Effector memory CD8-positive, alpha-beta T cell (primary cell): ENCODE measurements at places on chromosomes 6 and 20.

DNA sequence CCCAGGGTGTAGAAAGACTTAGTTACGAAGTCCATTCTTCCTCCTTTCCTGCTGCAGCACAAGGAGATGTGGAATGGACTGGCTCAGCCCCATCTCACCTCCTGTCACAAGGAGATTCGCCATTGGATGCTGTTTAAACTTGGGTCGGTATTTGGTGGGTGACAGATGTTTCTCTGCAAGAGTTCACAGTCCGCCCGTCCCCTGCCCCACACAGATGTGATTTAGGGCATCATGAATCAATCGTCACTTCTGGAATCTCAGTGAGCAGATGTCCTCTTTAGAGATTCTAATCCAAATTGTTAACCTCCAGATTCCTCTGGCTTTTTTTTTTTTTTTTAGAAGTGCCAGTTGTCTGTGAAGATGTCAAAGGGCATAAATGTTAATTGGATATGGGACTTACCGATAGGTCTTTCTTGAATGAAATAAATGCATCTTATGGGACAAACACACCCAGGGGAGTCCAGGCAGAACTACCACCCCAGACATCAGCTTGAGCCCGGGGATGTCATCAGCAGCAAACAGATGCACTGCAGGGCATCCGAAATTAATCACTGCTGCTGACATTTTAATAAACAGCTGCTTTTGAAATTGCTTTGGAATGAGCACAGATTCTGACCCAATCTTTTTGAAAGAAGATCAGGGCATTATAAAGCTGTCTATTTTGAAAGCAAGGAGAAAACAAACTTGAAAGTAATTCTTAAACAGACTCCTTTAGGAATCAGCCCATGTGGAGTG lies 117.6 kb upstream of the CDH4 start:
- DNase-seq: no peak

GRCh38 chr6:44653761-44654218 lies 266.3 kb downstream of the CDC5L start:
- DNase-seq: no peak

DNA sequence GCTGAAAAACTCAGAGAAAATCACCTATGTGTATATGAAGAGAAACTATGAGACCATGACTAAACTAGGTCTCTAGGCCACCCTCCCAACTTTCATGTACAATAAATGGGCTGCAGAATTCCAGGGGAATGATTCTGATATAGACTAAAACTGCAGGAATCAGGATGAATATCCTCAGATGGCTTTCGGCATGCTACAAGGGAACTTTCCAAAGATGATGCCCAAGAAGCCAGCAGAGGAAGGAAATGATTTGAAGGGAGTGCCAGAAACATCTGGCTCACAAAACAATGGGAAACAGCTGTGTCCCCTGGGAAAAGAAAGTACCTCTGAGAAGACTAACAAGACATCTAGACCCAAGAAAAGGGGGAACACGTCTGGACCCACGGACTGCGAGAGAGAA lies 41.1 kb downstream of the PLN start:
- no peak for DNase-seq

DNA sequence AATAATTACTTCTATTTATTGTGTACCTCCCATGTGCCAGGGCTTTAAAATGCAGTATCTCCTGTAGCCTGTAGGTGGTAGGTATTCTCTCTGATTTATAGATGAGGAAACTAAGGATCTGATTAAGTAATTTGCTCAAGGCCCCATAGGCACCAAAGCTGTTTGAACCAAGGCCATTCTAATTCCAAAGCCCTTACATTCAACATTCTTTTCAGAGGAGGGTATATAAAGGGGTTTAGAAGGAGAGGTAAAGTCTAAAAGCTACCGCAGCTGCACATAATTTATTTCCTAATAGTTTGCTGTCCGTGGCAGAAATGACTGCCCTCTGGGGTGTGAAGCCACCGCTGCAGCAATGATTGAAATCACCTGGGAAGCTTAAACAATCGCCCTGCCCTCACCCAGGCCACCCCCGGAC lies 95.0 kb upstream of the FAM8A1 start:
- no peak for DNase-seq

GRCh38 chr6:149419696-149420404 lies 19.8 kb downstream of the SUMO4 start:
- no peak for DNase-seq

DNA sequence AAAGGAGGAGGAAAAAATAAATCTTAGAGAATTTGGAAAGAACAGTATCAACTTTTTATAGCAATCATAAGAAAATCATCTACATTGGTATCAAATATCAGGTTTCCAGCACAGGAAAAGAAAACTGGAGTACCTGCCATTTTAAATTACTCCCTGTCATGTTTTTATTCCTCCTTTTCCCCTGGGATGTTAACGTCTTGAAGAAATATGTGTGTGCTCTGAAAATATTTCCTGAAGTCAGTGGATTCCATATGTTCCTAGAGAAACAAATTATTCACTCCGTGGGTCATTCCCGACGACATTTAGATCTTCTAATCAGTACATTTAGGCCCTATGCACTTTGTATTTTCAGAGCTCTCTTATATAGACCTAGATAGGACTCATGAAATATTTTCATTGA lies 42.0 kb upstream of the RSPO3 start:
- no peak for DNase-seq

GRCh38 chr20:49786196-49786595 lies 26.4 kb upstream of the SLC9A8 start:
- DNase-seq: no peak

GRCh38 chr20:1800777-1801176 lies 94.4 kb upstream of the SIRPA start:
- no peak for DNase-seq

GRCh38 chr20:12053353-12053752 lies 135.7 kb downstream of the BTBD3 start:
- DNase-seq: no peak

- no peak for DNase-seq
Measured at GRCh38 chr6:81808851-81809570, 56.5 kb upstream of the TENT5A start.

DNA sequence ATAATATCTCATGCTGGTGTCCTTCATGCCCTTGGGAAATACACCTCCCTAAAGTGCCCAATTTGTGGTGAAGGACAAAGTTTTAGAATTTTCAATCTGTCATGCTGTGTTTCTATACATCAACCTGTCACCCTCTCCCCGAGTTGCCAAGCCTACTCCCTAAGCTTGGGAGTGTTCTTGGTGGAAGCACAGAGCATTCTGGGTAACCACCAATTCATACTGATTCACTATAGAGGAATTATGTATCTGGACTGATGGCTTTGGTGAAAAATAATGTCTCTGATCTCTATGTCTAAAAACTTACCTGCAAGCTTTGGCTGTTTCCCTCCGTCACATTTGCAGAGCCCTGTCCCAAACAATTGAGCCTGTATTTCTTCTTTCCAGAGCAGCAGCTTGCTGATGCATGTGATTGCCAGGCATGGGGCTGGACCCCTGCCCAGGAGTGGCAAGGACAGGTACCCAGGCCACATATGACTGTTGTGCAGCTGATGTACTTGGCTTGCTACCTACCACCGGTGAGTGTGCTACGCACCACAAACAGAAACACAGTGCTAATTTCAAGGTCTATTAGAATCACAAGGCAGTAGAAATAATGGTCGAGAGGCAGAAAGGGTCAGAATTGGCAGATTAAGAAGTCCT lies 202.8 kb upstream of the CITED2 start:
- DNase-seq: no peak

GRCh38 chr6:41704028-41704427 lies 31.4 kb downstream of the TFEB start:
- DNase-seq: no peak

DNA sequence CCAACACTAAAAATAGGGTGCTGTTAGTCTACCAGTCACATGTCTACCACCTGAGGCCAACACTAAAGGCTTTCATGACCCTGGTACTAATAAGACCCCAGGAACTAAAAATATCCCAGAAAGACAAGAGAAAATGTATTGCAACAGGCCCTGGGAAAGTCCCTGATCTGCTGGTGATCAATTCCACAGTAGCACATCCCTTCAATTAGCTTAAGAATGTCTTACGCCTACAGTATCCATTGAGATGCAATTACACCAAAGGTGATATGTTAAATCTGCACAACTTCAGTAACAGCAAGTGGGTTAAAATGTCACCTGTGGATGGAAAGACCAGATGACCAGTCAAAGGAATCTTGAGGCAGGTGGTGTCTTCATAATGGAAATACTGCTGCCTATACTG lies 3.1 kb downstream of the SEMG1 start:
- no peak for DNase-seq

- no peak for DNase-seq
Measured at GRCh38 chr6:137349856-137350830, 131.0 kb upstream of the IFNGR1 start.

DNA sequence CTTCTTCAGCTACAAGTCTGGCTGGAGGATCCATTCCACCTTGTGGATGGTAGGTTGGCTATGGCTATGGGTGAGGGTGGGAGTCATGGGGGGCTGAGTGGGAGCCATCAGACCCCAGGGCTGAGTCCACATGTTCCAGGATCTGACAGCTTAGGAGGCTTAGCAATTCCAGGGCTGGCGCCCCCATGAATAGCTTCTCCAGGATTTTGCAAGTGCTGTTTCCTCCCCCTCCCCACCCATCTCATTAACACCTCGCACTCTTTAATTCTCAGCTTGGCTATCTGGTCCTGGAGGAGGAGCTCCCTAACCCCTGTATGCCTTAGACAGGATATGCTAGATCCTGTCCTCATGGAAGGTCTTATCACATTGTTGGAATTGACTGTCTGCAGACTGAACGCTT lies 39.0 kb upstream of the ANGPT4 start:
- DNase-seq: no peak

DNA sequence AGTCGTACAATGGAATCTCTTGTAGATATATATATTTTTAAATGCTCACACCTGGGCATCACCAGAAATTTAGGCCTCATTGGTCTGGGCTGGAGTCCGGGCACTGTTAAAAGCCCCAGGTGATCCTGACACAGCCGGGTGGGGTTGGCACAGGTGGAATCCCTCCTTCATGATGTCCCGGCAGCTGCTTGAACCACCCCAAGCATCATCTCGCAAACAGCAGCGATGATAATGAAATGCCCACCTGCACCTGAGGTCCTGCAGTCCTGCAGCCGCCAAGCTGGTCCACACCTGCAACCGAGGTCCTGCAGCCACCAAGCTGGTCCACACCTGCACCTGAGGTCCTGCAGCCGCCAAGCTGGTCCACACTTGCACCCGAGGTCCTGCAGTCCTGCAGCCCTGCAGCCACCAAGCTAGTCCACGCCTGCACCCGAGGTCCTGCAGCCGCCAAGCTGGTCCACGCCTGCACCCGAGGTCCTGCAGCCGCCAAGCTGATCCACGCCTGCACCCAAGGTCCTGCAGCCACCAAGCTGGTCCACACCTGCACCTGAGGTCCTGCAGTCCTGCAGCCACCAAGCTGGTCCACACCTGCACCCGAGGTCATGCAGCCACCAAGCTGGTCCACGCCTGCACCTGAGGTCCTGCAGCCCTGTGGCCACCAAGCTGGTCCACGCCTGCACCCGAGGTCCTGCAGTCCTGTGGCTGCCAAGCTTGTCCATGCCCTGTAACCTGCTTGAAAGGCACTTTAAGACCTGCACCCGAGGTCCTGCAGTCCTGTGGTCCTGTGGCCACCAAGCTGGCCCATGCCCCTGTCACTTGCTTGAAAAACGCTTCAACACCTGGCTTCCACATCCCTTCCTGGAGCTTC lies 261.2 kb downstream of the DLL1 start:
- DNase-seq: no peak

DNA sequence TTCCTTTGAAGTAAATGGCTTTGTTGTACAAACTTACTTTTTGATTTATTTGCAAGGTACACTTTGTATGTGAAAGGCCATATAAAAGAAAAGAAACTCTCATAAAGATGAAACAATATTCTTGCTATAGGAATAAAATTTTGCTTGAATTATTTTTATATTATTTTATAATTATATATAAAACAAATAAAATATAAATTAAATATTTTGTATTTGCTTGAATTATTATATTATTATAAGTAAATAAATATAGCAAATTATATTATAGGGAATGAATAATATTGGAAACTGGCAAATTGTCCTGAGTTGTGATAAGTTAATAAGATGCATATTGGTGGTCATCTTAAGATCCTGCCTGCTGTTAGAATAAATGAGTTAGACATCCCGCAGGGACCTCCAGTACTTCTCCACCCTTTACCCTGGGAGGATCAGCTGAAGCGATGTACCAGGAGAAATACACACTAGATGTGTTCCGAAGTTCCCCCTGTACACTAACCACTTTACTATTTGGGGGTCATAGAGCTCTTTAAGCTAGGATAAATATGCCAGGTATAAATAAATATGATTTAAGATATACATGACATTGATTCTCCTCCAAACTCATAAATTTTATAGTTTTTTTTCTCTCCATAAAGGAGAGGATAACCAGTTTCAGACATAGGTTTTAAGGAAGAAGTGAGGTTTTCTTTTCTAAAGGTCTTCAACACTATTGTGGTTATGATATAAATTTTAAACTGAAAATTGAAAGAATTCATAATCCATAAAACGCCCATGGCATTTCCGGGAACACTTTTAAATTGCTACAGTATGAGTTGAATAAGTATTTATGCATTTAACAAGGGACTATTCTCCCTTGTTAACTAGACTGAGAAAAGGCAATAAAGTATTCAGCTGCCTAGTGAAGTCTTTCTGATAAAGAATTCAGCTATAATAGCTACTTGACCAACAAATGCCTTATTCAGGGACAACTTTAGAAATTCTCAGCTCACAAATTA lies 486.3 kb upstream of the MARCKS start:
- no peak for DNase-seq

- no peak for DNase-seq
Measured at GRCh38 chr6:153048631-153049030, 46.1 kb upstream of the MTRF1L start.

- DNase-seq: no peak
Measured at GRCh38 chr20:62064770-62065673, 659 bp downstream of the TAF4 start.

DNA sequence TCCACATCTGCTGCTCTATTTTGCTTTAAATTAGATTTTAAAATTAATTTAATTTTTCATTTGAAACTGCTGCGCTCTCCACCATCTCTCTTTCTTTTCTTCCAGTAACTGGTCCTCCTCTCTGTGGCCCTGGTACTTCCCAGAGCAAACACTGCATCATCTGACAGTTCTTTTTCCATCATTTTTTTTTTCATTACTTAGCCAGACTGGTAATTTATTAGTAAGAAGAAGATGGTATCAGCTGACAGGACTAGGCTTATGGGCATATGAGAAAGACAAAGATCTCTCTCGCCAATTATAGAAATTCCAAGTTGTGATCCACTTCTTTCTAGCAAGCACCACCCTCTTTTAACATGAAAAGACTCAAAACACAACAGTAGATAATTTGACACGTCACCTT lies 73.7 kb upstream of the FAM184A start:
- no peak for DNase-seq
